ENCODE measurements at places on chromosomes 12 and 14. TPM values are rescaled to one million over a fixed set of nuclear protein-coding genes. Genes with fewer than 3 reads are reported as not detected.

Gene OAS1
- polyA plus RNA-seq = 6.6 TPM

Gene MIP
- polyA plus RNA-seq = not detected

Gene AMN
- polyA plus RNA-seq = 2.0 TPM

Gene ADAM21
- 0.12 TPM for polyA plus RNA-seq

Gene DUSP6
- 23.7 TPM for polyA plus RNA-seq

Gene WDR89
- polyA plus RNA-seq = 4.5 TPM

Gene NTS
- polyA plus RNA-seq = 1.0 TPM

Gene VTI1B
- 166 TPM for polyA plus RNA-seq

Gene SUPT16H
- polyA plus RNA-seq = 20.4 TPM

Gene TPPP2
- not detected for polyA plus RNA-seq

Gene EPYC
- 0.04 TPM for polyA plus RNA-seq

Gene SLC6A12
- polyA plus RNA-seq = 1.0 TPM

Gene TAS2R13
- polyA plus RNA-seq = not detected

Gene HOXC9
- 0.28 TPM for polyA plus RNA-seq

Gene ACRBP
- polyA plus RNA-seq = not detected

Gene BCL11B
- polyA plus RNA-seq = 0.28 TPM

Gene ZDHHC22
- polyA plus RNA-seq = 0.02 TPM

Gene OR4K1
- polyA plus RNA-seq = not detected

Gene FZD10
- 0.79 TPM for polyA plus RNA-seq

Gene GRIN2B
- polyA plus RNA-seq = not detected

Gene HNF1A
- polyA plus RNA-seq = 0.62 TPM

Gene KRT4
- polyA plus RNA-seq = 0.45 TPM

Gene POTEG
- not detected for polyA plus RNA-seq

Gene PAH
- 0.10 TPM for polyA plus RNA-seq

Gene CLEC7A
- polyA plus RNA-seq = 10.2 TPM

Gene GPR135
- 0.79 TPM for polyA plus RNA-seq

Gene TAS2R10
- polyA plus RNA-seq = 0.07 TPM

Gene MMP17
- polyA plus RNA-seq = 7.4 TPM

Gene NELL2
- 2.7 TPM for polyA plus RNA-seq

Gene GPRC5D
- polyA plus RNA-seq = 0.15 TPM

Gene SLC38A4
- 1.7 TPM for polyA plus RNA-seq

Gene CEBPE
- 2.8 TPM for polyA plus RNA-seq

Gene ACACB
- polyA plus RNA-seq = 237 TPM

Gene HOXC6
- polyA plus RNA-seq = 0.95 TPM

Gene GPR65
- polyA plus RNA-seq = 0.95 TPM

Gene IFNG-AS1
- not detected for polyA plus RNA-seq

Gene TRMT5
- 6.0 TPM for polyA plus RNA-seq

Gene TTC5
- polyA plus RNA-seq = 5.0 TPM

Gene KRT78
- polyA plus RNA-seq = 0.12 TPM

Gene OXA1L
- polyA plus RNA-seq = 72.7 TPM

Gene TMTC1
- polyA plus RNA-seq = 19.2 TPM

Gene OTOGL
- polyA plus RNA-seq = 0.03 TPM

Gene LHX5
- not detected for polyA plus RNA-seq

Gene FAR2
- 1.5 TPM for polyA plus RNA-seq

Gene MYF5
- not detected for polyA plus RNA-seq

Gene C12orf54
- polyA plus RNA-seq = not detected

Gene FOXN4
- polyA plus RNA-seq = 0.04 TPM

Gene SPTB
- polyA plus RNA-seq = 1.1 TPM

Gene GPR84
- polyA plus RNA-seq = 3.5 TPM

Gene TAS2R30
- polyA plus RNA-seq = not detected

Gene TRPV4
- 0.70 TPM for polyA plus RNA-seq

Gene AKAP3
- 2.4 TPM for polyA plus RNA-seq

Gene ADAM20
- polyA plus RNA-seq = 0.06 TPM

Gene GZMH
- 0.13 TPM for polyA plus RNA-seq

Gene RAB5B
- polyA plus RNA-seq = 47.4 TPM

Gene KCNH3
- polyA plus RNA-seq = 0.21 TPM
